C1 segment of cervical spinal cord (tissue), 14 donors: ENCODE measurements at places on chromosomes 11 and 22.

- no peak for DNase-seq
These were observed 9.9 kb downstream of the B3GAT1 start for GRCh38 chr11:134401825-134402809.

- no peak for DNase-seq
These were observed 78.1 kb downstream of the GAB2 start for GRCh38 chr11:78339483-78339882.

DNA sequence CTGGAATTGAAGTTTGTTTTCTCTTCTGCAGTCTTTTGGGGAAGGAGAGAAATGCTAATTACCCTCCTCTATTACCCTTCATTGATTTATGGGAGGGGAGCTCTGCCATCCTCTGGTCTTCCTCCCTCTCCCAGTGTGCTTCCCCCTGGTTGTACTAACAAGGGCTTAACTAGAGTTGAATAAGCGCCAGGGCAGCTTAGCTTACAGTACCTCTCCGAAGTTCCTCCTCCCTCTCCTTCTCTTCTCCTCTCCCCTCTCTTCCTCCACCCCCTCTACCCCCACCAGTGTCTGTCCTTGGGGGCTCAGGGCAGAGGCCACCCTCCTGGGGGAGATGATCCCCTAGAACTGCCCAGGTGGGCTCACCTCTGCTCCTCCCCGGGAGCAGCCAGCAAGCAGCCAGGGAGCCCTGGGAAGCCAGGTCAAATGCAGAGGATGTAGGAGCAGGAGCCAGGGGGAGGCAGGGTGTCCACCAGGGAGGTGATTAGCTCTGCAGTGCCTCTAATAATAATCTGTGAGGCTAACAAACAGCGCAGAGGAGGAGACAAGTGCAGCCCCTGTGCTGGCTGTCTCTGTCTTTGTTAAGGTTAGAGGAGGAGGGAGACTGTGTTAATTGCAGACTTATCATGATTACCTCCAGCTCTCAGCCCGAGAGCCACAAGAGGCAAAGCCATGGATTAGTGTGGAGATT is 191.6 kb upstream of the CADM1 start:
- no peak for DNase-seq

GRCh38 chr11:126716456-126717083 is 284.0 kb downstream of the KIRREL3 start:
- peak; percentile 43 for DNase-seq

DNA sequence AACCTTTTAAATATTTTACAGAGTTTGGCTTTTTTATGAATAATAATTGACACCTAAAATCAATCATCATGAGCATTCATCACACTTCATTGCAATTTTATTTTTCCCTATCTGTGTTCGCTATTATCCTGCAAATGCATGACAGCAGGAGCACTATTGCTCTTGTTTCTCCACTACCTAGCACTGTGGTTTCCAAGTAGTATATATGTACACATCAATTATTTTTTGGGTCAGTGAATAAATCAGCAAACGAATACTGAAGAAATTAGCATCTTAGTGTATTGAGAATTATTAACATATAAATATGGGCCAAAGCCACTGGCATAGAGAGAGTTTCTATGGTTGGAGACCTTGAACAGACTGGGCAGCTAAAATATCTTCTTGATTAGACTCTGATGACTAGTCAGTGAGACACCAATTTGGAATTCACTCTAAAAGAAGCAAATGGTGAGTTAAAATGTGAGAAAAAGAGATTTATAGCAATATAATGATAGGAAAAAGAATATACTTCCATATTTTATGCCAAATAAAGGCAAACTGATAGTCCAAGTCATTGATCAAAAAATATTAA is 731.1 kb upstream of the LUZP2 start:
- DNase-seq, result no peak

- DNase-seq, result no peak
These were observed 60.7 kb downstream of the LRRC32 start for GRCh38 chr11:76609736-76610370.

DNA sequence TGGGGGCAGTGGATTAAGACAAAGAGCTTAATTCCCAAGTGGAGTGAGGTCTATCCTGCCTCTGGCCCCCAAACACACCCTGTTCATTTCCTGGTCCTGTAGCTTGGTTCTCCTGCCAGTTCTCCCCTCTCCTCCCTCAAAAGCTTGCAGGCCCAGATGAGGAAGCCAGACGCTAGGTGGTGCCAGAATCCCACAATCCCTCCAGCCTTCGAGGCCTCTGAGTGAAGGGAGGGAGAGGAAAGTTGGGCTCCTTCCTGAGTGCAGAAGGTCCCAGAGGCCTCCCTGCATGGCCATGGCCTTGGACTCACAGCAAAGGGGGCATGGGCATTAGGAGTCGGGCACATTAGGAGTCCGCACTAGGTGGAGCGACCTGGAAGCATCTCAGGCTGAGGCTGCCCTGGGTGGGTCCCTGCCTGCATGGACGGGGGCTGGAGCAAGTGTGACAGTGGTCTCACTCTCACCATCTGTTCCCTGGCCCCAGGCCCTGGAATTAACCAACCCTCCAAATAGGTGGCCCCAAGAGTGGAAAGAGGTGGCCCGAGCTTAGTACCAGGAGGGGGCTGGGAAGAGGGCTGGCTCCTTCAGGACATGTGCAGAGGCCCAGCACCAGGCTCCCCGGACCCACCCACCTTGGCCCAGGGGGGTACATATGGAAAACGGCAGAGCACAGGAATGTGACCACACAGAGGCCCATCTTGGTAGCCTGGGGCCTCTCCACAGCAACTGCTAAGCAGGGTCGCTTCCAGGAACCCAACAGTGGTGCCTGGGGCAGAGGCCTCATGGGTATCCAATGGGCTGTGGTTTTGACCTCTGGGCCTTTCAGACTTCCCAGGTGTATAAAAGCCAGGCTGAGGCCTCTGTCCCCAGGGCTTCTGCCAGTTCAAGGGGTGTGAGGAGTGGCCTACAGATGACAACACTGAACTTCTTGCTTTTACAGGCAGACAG is 5.2 kb downstream of the FXYD2 start:
- no peak for DNase-seq

GRCh38 chr22:21602579-21602978 is 27.2 kb downstream of the YDJC start:
- DNase-seq, result no peak

DNA sequence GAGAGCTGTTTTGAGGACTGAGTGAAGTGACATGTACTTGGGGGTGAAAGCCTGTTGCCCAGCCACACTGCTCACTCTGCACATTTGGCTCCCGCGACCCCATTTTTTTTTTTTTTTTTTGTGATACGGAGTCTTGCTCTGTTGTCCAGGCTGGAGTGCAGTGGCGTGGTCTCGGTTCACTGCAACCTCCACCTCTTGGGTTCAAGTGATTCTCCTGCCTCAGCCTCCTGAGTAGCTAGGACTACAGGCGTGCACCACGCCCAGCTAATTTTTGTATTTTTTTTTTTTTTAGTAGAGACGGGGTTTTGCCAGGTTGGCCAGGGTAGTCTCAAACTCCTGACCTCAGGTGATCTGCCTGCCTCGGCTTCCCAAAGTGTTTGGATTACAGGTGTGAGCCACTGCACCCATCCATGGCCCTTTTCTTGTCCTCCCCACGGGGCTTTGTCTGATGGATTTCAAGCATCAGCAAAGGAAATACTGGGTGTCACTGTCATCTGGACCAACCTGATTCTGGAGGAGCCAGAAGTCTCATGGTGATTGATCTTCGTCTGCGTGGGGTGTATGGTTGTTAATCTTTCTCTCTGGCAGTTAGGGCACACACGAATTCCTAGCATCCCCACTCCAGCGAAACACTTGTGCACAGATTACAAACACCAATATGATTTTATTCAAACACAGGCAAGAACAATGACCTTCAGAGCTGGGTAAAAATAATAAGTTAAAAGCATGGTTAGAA is 3.4 kb upstream of the UCP3 start:
- DNase-seq, result no peak

- DNase-seq, result no peak
These were observed 4.6 kb upstream of the PAMR1 start for GRCh38 chr11:35529971-35530495.

DNA sequence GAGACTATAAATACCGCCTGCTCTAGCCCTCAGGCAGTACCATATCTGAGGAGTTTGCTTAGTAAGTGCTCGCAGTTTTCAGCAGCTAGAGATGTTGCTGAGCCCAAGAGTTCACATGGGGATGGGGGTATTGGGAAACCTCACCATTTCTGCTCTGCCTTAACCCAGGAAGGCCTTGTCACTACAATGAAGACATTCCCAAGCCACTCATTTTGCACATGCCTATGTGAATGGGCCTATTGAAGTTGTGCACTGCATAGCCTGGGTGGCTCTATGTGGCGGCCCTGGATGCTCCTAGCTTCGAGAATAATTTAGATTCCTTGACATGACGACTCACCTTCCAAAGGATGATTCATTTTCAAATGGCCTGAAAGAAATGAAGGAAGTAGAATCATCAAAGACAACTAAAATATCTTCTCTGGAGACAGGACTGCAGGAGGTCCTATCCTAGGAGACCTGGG is 163.4 kb downstream of the ADAMTS15 start:
- DNase-seq, result no peak

GRCh38 chr22:38716271-38716670 is 10.5 kb downstream of the GTPBP1 start:
- DNase-seq, result no peak

DNA sequence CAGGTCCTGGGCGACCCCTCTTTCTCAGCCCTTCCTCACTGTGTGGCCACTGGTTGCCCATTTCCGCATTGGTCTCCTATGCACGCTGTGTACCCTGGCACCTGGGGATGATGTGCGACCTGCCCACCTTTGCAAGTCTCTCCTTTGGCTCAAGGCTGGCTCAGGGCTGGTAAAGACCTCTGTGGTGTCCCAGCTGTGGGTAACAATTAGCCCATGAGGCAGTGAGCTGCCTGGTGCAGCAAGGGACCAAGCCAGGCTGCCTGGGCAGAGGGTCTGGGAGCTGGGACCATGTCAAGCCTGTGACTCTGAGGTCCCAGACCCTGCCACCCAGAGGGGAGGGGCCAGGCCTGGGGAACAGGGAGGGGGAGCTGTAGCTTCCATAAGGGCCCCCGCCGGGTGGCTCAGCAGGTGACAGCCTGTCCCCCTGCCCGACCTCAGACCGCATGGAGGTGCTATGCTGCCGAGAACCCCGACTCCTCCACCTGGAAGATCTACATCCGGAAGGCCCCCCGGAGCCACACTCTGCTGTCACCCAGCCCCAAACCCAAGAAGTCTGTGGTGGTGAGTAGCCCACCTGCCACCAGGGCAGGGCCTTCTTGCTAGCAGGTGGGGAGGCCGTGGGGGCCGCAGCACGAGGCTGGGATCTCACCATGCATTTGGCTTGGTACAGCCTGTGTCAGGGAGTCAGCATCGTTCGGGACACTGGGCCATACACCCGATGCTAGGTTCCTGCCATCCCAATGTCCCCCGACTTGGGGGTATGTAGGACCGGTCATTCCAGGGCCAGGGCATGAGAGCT is 112.5 kb downstream of the KCNQ1OT1 start:
- no peak for DNase-seq

DNA sequence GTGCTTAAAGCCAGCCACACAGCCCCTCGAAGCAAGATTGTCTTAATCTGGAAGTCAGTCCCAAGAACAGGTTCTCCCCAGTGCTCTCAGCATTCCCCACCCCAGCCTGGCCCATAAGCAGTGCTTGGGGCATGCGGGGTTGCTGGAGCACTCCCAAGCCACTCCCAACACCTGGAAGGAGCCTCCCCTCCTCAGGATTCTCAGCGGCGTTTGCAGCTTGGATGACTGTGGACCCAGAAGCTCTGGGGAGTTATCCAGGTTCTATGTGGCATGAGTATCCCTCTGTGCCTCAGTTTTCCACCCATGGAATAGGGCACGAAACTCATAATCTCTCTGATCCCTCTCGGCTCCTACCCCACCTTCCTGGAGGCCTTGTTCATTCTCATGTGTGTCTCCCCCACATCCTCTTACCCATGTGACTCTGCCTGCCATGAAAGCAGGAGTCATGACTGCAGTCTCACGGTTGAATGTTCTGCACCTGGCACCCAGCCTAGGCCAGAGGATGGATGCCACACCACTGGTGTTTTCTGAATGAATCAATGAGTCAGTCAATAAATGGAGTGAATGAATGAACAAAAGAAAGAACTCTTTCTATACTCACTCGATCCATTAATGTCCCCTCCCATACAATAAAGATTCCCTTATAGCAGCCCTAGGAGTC is 33.4 kb upstream of the WNT7B start:
- DNase-seq, result no peak

- DNase-seq, result no peak
These were observed 8.8 kb upstream of the DKK3 start for GRCh38 chr11:12017243-12017678.
